ENCODE measurements at places on chromosomes 4 and X.

- DNase-seq = no peak
Observed at GRCh38 chr4:130125467-130125866, 1029.5 kb downstream of the C4orf33 start.

- no peak for DNase-seq
Observed at GRCh38 chr4:42736527-42737195, 79.8 kb upstream of the ATP8A1 start.

DNA sequence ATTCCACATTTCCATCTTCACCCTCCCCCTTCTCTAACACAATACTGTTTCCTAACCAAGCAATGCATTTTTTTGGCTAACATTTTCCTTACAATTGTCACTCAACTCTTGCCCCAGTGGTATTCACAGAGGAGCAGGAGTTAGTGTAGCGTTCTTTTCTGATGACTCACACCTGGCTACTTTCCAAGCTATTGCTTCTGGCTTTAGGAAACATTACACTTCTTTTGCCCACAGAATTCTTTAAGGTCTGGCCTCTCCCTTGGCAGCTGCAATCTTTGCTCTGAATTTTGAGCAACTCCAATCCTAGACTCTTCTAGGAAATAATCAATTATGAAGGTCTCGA, 27.5 kb upstream of the PDGFC start:
- peak; percentile 99 for DNase-seq

DNA sequence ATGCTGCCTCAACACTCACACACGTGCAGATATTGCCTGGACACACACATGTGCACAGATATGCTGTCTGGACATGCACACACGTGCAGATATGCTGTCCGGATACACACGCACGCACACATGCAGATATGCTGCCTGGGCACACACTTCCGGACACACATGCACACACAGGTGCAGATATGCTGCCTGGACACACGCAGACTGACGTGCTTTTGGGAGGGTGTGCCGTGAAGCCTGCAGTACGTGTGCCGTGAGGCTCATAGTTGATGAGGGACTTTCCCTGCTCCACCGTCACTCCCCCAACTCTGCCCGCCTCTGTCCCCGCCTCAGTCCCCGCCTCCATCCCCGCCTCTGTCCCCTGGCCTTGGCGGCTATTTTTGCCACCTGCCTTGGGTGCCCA, 14.7 kb downstream of the FGFRL1 start:
- DNase-seq = peak; percentile 29

GRCh38 chrX:32985544-32985943, 225.8 kb downstream of the DMD start:
- no peak for DNase-seq

DNA sequence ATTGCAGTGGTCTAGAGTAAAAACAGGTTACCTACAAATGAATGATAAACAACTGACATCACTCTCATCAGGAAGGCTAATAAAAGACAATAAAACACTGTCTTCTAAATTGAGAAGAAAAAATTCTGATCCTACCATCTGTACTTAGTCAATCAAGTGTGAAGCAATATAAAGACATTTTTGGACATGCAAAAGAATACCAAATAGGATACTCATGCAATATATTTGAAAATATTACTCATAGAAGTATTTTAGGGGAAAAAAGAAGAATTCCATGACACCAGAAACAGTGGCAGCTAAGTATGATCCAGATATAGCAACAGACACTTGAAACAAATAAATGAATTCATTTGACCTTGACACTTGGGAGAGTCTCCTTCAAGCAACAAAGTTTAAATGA, 63.8 kb upstream of the FAM120C start:
- peak; percentile 9 for DNase-seq

DNA sequence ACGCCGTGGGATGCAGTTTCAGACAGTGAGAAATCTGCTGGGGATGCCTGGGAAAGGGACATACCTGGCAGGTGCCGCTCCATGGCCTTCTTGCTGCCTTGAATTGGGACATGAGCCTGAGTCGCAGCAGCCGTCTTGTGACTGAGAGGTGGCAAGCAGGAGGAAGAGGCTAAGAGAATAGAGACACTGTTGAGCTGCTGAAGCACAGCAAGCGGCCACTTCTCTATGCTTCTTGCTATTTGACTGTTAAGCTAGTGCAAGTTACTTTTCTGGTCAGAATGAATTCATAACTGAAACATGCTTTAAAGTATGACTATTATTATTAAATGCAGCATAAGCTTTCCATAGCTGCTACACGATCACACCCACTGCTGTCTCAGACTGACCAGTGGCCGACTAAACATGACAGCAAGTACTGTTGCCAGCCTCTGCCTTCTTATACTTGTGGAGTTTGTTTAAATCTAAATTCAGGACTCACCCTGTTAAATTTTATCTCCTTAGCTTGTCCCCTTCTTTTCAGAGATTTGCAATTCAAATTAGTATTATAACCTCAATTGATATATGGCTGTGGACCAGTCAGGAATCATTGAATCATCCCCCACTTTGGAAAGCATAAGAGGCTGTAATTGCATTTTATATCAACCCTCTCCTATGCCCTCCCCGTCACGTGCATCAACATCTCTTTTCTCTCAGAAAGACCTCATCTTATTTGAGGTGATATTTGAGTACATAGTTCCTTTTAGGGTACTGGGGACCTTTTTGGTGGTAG, 24.8 kb upstream of the ACSL1 start:
- no peak for DNase-seq

DNA sequence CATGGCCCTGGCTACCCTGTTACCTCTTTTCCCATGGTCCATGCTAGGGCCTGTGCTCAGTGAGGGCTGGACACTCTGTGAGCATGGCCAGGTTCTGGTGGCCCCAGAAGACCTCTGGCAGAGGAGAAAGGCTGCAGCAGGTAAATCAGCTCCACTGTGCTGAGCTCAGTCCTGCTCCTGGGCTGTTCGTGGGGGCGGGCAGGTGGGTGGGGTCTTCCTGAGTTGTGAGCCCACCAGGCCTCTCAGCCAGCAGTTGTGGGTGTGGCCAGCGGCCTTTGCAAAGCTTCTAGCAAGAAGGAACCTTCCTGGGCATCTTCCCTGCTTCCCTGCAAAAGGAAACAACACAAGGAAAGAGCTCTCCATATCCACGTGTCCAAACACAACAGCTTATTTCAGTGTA, 85.3 kb upstream of the STX18 start:
- DNase-seq = no peak

DNA sequence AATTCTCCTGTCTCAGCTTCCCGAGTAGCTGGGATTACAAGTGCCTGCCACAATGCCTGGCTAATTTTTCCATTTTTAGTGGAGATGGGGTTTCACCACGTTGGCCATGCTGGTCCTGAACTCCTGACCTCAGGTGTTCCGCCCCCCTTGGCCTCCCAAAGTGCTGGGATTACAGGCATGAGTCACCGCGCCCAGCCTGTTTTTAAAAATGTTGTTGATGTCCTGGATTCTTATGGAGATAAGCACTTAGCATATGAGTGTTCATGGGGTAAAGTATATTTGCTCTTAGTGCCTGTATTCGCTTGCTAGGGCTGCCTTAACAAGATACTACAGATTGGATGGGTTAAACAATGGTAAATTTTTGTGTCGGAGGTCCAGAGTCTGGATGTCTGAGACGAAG, 91.7 kb downstream of the CEP44 start:
- DNase-seq = no peak

GRCh38 chr4:165326831-165327210, 648 bp upstream of the MSMO1 start:
- no peak for DNase-seq

- no peak for DNase-seq
Observed at GRCh38 chrX:9997524-9997923, 30.4 kb downstream of the CLDN34 start.

GRCh38 chr4:41287005-41287404, 30.3 kb downstream of the UCHL1 start:
- DNase-seq = peak; percentile 65

- DNase-seq = no peak
Observed at GRCh38 chr4:102502543-102502818, 1.3 kb downstream of the NFKB1 start.

DNA sequence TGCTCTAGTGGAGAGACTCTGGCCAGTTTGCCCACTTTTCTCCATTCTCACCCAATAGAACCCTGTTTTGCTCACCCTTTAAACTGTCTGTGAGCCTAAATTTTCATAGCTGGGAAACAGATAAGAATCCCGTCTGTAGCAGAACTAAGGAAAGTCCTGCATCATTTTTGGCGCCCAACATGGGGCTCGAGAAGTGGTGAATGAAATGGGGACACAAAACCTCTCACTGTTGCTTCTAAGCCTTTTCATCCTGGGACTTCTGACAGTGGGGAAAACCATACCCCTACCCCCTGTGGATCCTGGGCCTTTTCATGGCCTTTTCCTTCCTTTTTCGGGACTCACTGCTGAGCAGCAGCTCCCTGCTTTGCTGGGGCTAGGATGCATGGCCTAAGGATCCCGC, 189.9 kb downstream of the INPP4B start:
- DNase-seq = peak; percentile 13

DNA sequence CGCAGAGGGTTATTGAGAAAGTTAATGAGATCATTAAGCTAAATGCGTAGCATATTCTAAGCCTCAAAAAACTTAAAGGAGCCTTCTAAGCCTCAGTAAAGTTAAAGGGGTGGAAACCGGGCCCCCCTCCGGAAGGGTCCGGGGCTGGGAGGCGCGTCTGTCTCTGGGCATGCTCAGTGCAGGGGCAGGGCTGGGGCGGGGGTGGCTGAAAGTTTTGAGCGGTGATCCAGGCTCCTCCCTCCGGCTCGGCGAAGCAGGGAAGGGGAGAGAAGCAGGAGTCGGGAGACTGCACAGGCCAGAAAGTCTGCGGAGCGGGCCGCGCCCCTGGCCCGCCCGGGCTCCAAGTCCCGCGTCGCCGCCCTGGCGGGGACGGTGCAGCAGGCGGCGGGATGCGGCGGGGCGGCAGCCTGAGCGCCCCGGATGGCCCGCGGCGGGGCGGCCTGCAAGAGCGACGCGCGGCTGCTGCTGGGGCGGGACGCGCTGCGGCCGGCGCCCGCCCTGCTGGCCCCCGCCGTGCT, at the start of gene EVC:
Gene EVC (plus strand): TSS at position 241 of the 518 bp plus-strand sequence. CDS start 180 bp downstream, at position 421.
- DNase-seq = peak; percentile 85

- DNase-seq = no peak
Observed at GRCh38 chr4:70715097-70715496, 6.7 kb upstream of the RUFY3 start.

DNA sequence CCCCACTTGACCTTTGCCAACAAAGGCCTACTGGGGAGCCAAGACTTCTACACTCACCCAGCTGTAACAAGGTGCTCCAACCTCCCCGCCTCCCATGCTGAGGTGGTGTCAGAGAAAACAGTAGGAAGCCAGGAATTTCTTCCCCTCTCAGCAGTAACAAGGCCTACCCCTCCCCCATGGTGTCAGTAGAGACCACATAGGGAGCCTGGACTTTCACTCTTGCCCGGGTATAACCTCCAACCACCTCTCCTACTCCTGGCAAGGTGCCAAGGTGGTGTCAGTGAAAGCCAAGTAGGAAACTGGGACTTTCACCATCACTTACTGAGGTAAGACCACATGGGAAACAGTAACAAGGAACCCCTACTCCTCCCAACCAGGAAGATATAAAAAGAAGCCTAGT, 93.1 kb downstream of the SLC16A2 start:
- no peak for DNase-seq

DNA sequence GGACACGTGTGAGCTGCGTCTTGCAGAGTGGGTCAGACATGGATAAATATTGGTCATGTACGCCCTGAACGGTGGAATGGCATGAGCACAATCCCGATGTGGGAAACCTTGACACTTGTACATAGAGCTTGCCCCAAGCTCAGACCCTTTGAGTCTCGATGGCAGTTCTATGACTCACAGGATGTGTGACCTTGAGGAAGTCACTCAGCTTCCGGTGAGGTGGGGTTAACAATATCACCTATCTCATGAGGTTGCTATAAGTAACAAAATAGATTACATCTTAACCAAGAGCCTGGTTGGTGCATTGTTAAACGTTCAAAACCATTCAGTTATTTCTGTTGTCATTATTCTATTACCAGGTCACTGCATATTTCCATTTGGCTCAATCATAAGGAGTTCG, 109.1 kb upstream of the TBL1X start:
- DNase-seq = no peak

GRCh38 chr4:152686452-152687013, 6.7 kb upstream of the TMEM154 start:
- no peak for DNase-seq

GRCh38 chrX:22950269-22951266, 49.2 kb upstream of the DDX53 start:
- DNase-seq = peak; percentile 92

DNA sequence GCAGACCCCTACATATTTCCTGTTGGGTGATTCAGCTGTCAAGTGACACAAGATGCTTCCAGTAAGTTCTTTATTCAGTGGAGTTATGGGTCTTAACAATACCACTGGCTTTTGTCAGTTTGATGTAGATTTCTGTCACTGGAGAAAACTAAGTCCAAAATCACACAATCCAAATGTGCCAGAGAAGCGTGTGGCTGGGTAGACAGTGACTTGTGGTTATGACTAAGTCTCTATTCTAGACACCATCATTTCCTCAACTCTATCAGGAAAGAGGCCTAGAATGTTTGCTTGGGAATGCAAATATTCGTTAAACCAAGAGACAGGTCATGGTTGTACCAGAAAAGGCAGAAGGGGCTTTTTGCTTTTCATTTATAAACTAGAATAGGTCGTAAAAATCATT, 54.4 kb upstream of the HS3ST1 start:
- DNase-seq = no peak

DNA sequence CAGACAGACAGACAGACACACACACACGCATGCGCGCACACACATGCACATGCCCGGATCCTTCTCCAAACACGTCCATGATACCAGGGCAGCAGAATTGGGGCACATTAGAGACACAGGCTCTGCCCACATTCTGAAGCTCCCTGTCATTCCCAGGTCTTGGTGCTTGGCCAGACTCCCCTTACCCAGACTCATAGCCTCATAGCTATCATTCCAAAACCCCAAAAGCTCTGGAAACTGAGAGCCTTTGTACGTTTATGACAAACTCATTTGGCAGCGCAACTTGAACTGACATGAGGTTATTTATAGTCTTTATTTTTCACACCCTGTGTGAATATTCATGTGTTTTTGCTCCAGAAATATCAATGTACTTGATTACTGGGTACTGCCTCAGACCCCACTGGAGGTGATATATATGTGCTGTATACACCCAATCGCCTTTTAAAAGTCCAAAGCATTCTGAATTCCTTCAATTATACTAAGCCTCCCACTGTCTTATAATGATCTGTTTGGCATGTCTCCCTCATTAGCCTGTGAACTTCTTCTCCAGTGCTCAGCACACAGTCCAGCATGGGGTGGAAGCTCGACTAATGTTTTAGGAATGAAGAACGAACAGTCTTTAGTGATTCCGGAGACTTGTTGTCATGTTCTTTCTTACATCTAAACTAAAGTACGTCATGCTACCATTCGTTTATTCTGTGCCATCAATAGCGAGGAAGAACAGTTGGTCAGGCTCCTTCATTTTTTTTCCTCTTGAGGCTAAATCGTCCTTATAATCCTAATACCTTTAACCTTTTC, 45.0 kb downstream of the RTL9 start:
- peak; percentile 93 for DNase-seq

- peak; percentile 53 for DNase-seq
Observed at GRCh38 chrX:130393451-130394074, 8.1 kb upstream of the GPR119 start.

DNA sequence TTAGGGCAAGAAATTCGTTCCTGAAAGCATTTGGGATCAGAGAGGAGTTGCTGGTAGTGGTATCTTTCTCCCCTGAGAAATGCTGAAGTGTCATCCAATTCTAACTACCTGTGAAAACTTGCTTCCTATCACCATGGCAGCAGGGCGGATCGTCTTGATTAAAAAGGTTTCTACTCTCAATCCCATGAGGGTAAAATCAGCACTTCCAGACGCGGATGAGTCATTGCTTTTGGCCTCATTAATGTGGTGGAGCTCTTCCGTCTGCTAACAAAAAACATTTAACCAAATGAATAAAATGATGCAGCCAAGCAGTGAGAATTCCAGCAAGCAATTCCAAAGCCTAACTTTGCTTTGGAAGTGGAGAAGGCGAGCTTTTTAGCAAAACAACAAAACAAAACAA, 325.6 kb downstream of the CAMK2D start:
- DNase-seq = peak; percentile 90
